ENCODE measurements at places on chromosomes 5 and 9.

GRCh38 chr9:72751541-72751940 is 201.3 kb downstream of the ALDH1A1 start:
- no peak for DNase-seq

GRCh38 chr9:89144238-89144637 is 34.4 kb downstream of the SHC3 start:
- DNase-seq, result no peak

DNA sequence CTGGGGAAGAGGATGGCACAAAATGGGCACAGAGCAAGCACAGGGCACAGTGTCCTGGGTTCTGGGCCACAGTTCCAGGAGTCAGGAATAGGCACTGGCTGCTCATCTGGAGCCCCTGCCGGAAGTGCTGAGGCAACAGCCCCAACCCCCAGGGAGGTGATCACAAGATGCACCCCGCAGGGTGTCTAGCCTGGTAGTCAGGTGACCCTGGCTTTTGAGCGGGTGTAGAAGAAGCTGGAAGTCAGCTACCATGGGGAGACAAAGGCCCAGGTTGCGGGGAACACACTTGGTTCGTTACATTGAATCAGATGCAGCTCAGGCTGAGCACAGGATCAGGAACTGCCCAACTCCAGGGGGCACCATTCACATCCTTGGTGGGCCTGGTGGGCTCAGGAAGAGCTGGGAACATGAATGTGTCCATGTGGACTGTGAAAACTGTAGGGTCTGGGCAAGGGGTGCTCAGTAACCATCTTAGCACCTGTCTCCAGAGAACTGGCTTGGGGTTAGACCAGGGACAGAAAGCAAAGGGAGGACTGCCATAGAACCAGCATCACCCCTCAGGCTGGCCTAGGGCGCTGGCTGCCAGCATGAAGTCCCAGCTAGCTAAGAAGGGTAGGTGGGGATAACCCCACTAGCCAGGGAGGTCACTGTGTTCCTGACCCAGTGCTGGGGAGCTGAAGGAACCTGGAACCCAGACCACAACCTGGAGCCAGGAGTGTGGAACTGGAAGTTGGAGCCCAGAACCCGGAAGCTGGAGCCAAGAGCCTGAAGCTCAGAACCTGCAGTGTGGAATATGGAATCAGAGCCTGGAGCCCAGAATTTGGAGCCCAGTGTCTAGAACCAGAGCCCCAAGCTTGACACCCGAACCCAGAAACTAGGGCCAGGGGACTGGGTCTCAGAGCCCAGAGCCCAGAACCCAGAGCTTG is 6.1 kb upstream of the SLC34A1 start:
- DNase-seq, result no peak

DNA sequence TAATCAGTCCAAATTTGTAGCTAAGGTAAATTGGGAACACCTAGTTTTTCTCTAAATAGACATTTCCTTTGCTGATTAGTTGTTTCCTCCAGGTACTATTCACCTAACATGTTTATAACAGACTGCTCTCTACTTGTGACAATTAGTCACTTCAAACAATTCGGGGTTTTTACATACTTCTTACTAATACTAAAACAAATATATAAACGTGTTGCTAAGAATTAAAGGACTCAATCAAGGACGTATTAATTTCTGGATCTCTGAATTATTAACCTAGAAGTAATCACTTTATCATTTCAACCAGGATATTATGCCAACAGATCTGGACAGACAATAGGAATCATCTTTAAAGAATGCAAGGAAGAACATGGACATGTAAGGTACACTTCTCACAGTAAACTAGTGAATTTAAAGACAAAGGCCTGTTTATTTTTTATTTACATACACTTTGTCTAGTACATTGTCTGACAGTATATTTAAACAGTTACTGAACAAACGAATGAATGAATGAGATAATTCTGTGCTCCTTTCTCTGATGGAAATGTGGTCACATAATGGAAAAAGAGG is 22.3 kb downstream of the PJA2 start:
- DNase-seq, result no peak

DNA sequence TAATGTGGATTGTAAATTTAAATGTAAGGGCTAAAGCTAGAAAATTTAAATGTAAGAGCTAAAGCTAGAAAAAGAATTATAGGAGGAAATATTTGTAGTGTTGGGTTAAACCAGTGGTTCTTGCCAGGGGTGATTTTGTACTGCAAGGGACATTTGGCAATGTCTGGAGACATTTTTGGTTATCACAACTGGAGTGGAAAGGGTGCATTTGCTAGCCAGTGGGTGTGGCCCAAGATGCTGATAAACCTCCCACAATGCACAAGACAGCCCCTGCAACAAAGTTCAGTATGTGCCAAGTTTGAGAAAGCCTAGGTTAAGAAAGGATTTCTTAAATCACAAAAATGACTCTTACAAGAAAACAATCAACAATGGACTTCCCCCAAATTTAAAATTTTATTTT is 31.6 kb upstream of the ELL2 start:
- no peak for DNase-seq

DNA sequence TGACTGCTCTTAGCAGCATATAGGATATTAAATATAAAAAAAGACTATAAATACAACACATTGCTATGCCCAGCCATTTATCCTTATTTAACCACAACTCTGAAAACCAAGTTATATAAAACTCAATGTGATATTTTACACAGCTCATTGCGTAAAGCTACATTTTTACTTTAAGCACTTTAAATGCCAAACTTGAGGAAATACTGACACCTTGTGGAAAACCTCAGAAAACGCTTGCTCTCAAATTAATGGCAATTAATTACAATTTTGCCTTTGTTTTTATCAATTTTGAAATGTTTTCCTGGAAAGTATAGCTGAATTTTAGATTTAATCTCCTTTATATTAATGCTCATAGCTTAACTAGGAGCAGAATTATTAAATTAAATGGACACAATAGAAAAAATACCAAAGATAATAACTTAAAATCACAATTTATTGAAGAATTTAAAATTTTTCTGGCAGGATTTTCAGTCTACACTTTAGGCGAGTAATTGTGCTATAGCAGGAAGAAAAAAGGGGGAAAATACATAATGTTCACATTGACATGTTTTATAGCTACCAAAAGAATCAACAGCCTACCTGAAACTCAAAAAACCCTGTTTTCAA is 25.2 kb upstream of the PLAC8L1 start:
- peak; percentile 16 for DNase-seq

- DNase-seq, result no peak
Observed at GRCh38 chr9:90815183-90815943, 13.7 kb downstream of the SYK start.

DNA sequence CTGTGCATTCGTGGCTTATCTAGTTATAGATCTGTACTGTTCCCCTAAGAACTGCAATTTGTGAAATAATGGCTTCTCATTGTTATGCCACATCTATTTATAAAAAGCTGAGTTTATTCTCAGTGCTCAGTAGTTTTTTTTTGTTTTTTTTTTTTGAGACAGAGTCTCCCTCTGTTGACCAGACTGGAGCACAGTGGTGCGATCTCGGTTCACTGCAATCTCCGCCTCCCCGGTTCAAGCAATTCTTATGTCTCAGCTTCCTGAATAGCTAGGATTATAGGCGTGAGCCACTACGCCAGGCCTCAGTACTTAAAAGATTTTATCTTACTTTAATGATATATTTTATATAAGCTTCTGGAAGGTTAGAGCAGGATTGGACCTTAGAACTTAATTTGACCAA is 19.0 kb downstream of the SEC61B start:
- no peak for DNase-seq
